ENCODE measurements at places on chromosomes 3 and 15. TPM values are rescaled to one million over a fixed set of nuclear protein-coding genes. Genes with fewer than 3 reads are reported as not detected.
A peak's percentile ranks its signal among the peaks of the same experiment; 100 is the strongest.

DNA sequence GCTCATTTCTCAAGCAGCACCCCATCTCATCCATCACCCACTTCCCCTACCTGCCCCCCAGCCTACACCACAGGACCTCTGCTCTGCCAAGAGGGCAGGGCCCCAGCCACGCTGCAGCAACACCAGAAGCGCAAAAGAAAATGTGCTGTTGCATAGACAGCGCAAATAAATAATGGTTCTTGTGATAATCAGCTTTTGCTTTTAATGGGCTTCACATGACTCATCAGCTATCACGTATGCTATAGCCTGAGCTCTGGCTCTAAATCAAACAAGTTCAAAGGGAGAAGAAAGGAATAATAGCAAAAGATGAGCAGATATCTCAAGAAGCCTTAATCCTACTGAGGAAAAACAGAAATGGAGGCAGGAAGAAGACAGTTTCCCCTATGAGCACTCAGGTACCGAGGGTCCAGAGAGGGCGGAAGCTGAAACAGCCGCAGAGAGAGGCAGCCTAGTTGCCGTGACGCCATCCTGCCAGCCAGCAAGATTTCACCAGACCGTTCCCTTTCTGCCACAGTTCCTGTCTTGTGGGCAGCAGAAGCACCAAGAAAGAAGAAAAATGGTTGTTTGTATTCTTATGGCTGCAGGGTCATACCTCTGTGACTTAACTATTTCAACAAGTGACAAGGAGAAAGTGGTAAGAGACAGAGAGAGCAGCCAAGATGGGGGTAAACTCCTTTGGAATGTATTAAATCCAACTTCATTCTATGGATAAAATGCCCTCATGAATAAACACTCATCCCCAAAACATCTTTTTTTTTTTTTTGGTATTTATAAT lies 22.0 kb downstream of the RAB27A start:
- no peaks in the 10 kb centered on the region for H3K36me3 ChIP-seq
- peak; percentile 84 for DNase-seq
- H3K27me3 ChIP-seq: no peaks in the 10 kb centered on the region
- H3K4me3 ChIP-seq: peak overlapping the region; percentile 7

PLSCR5 gene
- total RNA-seq: not detected

DNA sequence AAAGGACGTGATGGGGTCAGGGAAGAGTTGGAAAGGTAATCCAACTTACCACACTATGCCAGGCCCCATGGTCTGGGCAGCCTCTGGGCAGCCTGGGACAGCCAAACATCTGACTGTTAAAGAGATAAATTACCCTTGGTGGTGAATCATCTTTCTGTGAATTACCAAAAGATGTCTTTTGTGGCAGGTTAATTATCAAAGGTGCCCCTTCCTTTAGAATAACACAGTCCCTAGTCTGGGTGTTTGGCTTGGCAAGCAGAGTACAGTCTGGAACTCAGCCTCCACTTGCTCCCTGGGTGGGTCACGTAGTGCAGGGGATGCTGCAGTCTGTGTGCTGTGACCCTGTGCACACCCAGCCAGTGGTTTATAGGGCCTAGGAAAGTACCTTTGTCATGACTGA lies 113.1 kb downstream of the ZNF621 start:
- no peak for DNase-seq
- H3K4me3 ChIP-seq: no peak overlapping the region
- no peaks in the 10 kb centered on the region for H3K4me1 ChIP-seq
- no peaks in the 10 kb centered on the region for H3K27me3 ChIP-seq
- H3K36me3 ChIP-seq: no peaks in the 10 kb centered on the region

RARRES1 gene
- total RNA-seq: 16.6 TPM

GRCh38 chr3:138089091-138089490 lies 26.3 kb downstream of the DZIP1L start:
- no peaks in the 10 kb centered on the region for H3K27me3 ChIP-seq
- no peak overlapping the region for H3K4me3 ChIP-seq
- H3K4me1 ChIP-seq: no peaks in the 10 kb centered on the region

GRCh38 chr15:49290191-49290590 lies 120.1 kb downstream of the GALK2 start:
- H3K4me3 ChIP-seq: no peak overlapping the region
- DNase-seq: no peak
- H3K36me3 ChIP-seq: peaks cover 18% of the 10 kb centered on the region
- H3K27ac ChIP-seq: no peak overlapping the region
- H3K27me3 ChIP-seq: no peaks in the 10 kb centered on the region
- no peaks in the 10 kb centered on the region for H3K4me1 ChIP-seq

GPR156 gene
- not detected for total RNA-seq

- no peak overlapping the region for H3K4me3 ChIP-seq
- H3K36me3 ChIP-seq: no peaks in the 10 kb centered on the region
- H3K4me1 ChIP-seq: peaks cover 5% of the 10 kb centered on the region
- no peak for DNase-seq
Measured at GRCh38 chr15:65963911-65964482, 94.7 kb downstream of the RAB11A start.

- DNase-seq: no peak
- no peak overlapping the region for H3K27ac ChIP-seq
- no peaks in the 10 kb centered on the region for H3K36me3 ChIP-seq
- H3K4me3 ChIP-seq: no peak overlapping the region
Measured at GRCh38 chr3:118909763-118910162, 124.9 kb downstream of the IGSF11 start.

DNA sequence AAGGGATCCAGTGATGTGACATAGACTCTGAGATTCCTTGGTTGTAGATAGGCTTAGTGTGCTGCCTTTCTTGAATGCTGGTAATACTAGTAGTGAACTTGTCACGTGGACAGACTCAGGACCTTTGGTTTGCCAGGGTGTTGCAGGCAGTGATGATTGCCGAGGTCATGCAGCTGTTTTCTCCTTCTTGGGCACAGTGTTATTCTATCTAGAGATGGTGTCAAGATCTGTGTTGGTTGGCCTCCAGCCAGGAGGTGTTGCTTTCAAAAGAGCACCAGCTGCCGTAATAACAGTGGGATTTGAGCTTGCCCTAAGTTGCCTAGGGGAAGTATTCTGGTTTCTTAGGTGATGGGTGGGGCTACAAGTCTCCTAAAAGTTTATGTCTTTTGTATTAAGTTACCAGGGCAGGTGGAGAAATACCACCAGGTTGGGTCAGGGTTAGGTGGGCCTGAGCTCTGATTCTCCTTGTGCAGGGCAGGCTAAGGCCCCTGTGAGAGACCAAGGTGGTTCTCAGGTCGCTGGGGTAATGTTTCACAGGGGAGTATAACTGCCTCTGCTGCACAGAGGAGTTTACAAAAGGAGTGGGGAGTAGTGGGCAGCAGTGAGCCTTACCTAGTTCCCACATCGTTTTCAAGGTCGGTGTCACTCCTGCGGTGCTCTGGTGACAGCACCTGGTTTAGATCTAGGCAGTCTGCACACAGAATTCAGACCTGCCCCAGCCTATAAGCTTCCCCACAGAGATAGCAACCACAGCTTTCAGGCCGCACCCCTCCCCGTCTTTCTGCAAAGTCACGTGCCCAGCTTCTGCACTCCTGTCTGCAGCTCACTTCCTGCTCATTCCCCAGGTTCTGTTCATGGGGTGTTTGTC lies 350.3 kb downstream of the DOCK3 start:
- H3K4me1 ChIP-seq: no peaks in the 10 kb centered on the region
- H3K27me3 ChIP-seq: no peaks in the 10 kb centered on the region
- H3K4me3 ChIP-seq: no peak overlapping the region
- no peaks in the 10 kb centered on the region for H3K36me3 ChIP-seq
- DNase-seq: no peak
- no peak overlapping the region for H3K27ac ChIP-seq

DNA sequence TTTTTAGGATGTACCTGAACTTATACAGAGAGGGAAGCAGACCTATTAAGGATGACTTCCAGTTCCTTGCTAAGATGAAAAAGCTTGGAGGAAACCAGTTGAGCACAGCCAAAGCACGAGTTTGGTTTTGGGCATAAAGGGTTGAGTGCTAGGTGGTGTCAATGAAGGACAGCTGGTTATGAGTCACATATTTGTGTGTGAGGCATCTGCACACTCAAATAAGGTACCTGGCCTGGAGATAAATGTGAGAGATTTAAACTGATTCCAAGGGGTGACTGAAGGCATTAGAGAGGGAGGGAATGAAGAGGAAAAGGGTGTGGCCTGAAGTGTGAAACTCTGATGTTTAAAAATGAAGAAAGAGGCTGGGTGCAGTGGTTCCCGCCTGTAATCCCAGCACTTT lies 486.7 kb downstream of the DIPK2A start:
- no peak for DNase-seq
- H3K4me3 ChIP-seq: no peak overlapping the region
- H3K36me3 ChIP-seq: no peaks in the 10 kb centered on the region

DNA sequence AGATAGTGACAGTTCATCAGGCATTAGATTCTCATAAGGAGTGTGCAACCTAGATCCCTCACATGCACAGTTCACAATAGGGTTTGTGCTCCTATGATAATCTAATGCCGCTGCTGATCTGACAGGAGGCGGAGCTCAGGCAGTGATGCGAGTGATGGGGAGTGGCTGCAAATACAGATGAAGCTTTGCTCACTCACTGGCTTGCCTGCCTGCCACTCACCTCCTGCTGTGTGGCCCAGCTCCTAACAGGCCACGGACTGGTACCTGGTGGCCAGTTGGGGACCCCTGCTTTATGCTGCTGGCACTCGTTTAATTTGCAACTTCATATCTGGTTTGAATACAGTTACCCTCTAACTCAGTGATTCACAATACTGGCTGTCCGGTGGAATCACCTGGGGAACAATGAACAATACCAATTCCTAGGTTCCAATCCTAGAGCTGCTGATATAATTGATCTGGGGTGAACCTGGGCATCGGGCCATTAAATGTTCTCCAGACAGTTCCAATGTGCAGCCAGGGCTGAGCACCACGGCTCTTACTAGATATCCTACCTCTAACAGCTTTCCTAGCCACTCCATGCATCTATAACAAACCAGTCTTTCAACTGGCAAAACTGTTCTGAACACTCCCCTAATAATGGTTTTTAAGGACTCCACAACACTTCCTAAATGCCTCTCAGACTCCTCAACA lies 131.4 kb downstream of the ATP1B3 start:
- no peaks in the 10 kb centered on the region for H3K4me1 ChIP-seq
- H3K4me3 ChIP-seq: no peak overlapping the region
- no peaks in the 10 kb centered on the region for H3K27me3 ChIP-seq
- DNase-seq: no peak
- no peaks in the 10 kb centered on the region for H3K36me3 ChIP-seq

DNA sequence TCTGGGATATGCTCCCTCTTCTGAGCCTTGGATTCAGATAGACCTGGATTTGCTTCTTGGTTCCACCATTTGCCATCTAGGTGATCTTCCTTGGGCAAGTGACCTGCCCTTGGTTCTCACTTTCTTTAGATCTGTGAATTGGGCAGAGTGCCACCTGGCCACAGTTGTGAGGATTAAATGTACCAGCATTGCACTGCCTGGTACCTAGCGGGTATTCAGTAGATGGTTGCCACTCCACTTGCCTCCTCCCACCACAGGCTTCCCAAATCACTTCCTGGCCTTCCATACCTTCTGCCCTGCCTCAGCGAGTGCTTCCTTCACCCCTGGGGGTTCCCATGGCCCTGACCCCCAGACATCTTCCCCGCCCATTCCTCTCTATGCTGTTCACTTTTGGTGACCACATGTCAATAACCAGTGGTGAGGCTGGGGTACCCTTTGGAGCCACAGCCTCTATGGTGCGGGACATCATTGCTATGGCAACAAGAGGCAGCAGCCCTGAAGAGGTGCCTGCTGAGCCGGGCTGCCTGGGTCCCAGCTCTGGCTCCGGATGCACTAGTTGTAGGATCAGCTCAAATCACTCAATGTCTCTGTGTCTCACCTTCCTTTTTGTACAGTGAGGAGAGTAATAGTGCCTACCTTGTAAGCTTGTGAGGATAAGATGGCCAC lies 40.5 kb downstream of the CMTM7 start:
- no peaks in the 10 kb centered on the region for H3K27me3 ChIP-seq
- no peak overlapping the region for H3K4me3 ChIP-seq
- H3K36me3 ChIP-seq: no peaks in the 10 kb centered on the region
- peaks cover 22% of the 10 kb centered on the region for H3K4me1 ChIP-seq
- DNase-seq: no peak

DPPA2 gene
- not detected for total RNA-seq
